Nephron progenitor cell (in vitro differentiated cells): ENCODE measurements at places on chromosomes 7 and 10.

- no peak for DNase-seq
Observed at GRCh38 chr10:73218431-73219191, 28.4 kb downstream of the DNAJC9 start.

- DNase-seq: no peak
Observed at GRCh38 chr7:21923658-21924057, 22.0 kb downstream of the CDCA7L start.

DNA sequence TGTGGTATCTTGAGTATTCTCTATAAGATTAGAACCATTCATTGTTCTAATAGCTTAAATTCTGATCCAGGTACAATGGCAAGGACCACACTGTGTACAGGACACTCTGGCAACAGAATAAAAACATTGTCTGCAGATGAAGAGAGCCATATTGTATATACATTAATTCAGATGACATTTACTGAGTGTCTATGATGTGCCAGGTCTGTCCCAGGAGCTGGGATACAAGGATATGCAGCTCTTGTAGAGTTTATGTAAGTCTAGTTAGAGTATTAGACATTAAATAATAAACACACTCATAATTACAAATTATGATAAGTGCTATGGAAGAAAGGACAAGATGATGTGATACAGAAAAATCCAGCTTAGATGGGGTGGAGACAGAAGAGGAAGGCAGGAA, 184.1 kb downstream of the HIBADH start:
- no peak for DNase-seq

- DNase-seq: no peak
Observed at GRCh38 chr7:69684369-69685292, 86.4 kb downstream of the AUTS2 start.

DNA sequence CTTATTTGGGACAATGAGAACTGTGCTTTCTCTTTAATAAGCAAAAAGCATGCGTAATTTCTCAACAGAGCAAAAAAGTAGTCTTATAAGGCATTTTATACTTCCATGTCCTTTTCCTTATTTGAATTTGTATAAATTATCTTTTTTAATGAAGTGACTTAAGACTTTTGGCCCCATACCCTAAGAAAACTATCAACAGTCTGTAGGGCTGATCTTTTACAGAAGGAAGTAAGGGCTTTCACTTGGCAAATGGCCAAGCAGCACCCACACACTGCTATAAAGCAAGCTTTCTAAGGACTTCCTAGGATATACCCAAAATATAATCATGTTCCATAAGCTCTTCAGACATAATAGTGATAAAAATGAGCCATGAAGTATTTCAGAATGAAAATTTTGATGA, 3.4 kb downstream of the CRPPA start:
- DNase-seq: no peak

DNA sequence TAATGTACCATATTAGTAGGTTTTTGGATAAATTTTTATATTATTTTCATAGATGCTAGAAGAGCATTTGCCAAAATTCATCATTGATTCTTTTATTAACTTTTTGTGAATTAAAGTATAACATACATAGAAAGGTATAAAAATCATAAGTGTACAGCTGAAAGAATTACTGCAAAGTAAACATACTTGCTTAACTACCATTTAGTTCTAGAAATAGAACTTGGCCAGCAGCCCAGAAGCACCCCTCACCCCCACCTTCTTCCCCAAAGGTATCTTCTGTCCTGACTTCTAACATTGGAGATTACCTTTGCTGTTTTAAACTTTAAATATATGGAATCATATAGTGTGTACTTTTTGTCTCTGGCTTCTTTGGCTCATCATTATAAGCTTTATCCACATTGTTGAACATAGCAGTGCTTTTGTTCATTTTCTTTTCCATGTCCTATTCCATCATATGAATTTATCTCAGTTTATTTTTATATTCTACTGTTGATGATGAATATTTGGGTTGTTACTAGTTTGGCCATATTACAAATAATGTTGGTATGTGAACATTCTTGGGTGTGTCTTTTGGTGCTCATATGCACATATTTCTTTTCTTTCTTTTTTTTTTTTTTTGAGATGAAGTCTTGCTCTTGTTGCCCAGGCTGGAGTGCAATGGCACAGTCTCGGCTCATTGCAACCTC, 142.8 kb downstream of the ADK start:
- DNase-seq: no peak

DNA sequence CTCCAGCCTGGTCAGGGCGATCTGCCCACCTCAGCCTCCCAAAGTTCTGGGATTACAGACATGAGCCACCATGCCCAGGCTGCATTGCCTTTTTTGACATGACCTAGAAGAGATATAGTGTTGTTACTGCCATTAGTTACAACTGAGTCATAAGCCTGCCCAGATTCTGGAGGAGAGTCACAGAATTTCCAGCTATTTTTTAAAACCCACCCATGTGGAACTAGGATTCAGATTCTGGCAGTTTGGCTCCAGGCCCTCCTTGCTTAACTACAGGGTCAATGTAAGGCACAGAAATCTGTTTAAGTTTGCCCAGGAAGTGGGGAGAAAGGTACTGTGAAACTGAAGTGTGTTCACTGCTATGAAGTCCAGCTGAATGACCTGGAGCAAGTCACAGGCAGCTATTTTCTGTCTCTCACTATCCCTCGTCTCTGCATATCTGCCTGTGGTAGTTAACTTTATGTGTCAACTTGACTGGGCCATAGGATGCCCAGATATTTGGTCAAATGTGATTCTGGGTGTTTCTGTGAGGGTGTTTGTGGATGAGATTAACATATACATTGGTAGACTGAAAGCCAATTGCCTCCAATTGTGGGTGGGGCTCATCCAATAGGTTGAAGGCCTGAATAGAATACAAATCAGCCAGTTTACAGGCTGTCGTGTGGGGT, 8.4 kb upstream of the MARVELD1 start:
- no peak for DNase-seq

DNA sequence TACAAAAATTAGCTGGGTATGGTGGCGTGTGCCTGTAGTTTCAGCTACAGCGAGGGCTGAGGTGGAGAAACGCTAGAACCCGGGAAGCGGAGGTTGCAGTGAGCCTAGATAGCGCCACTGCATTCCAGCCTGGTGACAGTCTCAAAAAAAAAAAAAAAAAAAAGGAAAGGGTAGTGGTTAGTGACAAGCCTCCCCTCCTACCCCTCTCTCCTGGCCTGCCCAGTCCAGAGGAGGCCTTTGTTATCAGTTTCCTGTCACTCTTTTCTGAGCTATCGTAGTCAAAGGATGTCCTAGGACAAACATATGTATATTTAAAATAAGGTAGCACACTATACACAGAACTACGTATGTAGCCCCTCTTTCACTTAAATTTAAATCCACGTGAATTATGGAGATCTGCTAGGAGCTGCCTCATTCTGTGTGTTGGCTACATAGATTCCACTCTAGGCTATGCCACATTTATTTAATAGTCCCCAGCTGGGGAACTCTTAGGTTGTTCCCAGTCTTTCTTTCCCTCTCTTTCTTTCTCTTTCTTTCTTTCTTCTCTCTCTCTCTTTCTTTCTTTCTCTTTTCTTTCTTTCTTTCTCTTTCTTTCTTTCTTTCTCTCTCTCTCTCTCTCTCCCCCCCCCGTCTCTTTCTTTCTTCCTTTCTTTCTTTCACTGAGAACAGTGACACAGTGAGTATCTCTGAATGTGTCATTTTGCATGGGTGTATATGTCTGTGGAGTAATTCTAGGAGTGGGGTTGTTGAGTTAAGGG, 3.9 kb downstream of the TSPAN15 start:
- DNase-seq: no peak

DNA sequence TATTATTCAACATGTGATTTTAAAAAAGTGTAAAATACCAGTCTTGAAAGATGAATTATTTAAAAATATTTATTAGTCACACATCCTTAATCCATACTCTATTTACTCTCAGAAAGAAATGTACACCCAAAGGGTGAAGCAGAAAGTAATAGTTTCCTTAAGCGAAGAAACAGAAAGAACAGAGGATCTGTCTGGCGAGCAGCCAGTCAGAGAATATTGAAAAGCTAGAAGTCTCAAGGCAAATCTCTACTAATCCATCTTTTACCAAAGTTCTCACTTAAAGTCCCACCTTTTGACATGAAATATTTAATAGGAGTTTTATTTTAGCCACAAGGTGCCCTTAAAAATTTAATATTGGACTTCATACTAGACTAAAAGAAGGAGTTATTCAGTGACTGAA, 46.7 kb downstream of the MKX start:
- DNase-seq: no peak
